ENCODE measurements at places on chromosomes 16 and 17. TPM values are rescaled to one million over a fixed set of nuclear protein-coding genes. Genes with fewer than 3 reads are reported as not detected.

- no peaks in the 10 kb centered on the region for H3K4me1 ChIP-seq
- H3K27ac ChIP-seq, result no peak overlapping the region
- H3K36me3 ChIP-seq, result no peaks in the 10 kb centered on the region
- no peak for DNase-seq
- H3K27me3 ChIP-seq, result peaks cover 6% of the 10 kb centered on the region
Observed at GRCh38 chr16:73347500-73348375, 299.8 kb upstream of the ZFHX3 start.

DNA sequence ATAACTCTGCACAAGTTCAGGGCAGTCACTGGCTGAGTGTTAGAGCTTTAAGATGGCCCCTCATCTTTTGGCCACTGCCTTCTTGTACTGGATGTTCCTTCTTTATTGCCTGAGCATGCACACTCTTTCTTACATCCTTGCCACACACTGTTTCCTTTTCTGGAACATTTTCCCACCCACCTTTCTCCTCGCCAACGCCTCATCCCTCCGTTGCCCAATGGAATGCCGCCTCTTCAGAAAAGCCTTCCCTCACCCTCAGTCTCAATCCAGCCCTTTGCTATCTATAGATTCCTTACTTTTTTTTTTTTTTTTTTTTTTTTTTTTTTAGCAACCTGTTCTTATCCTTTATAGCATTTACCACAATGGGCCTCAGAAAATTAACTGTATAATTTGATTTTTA is 47.9 kb upstream of the RBFOX1 start:
- no peaks in the 10 kb centered on the region for H3K36me3 ChIP-seq
- H3K27ac ChIP-seq, result no peak overlapping the region
- no peaks in the 10 kb centered on the region for H3K4me1 ChIP-seq
- H3K4me3 ChIP-seq, result no peak overlapping the region
- H3K27me3 ChIP-seq, result no peaks in the 10 kb centered on the region

GRCh38 chr16:70534971-70535370 is 11.4 kb downstream of the SF3B3 start:
- H3K4me3 ChIP-seq, result no peak overlapping the region
- H3K27ac ChIP-seq, result no peak overlapping the region
- H3K27me3 ChIP-seq, result no peaks in the 10 kb centered on the region

- H3K4me1 ChIP-seq, result peaks cover 21% of the 10 kb centered on the region
- peak within 1 kb of the TSS; percentile 95 for H3K27ac ChIP-seq
- DNase-seq, result no peak
- peaks cover 48% of the 10 kb centered on the region for H3K36me3 ChIP-seq
- H3K4me3 ChIP-seq, result peak within 1 kb of the TSS; percentile 84
Observed at GRCh38 chr16:2531371-2531695, at the start of gene CEMP1. Gene CEMP1 (minus strand): TSS chr16:2531408. CDS start chr16:2531073, 335 bp downstream.

The TEKT5 gene
- total RNA-seq, result 0.69 TPM

DNA sequence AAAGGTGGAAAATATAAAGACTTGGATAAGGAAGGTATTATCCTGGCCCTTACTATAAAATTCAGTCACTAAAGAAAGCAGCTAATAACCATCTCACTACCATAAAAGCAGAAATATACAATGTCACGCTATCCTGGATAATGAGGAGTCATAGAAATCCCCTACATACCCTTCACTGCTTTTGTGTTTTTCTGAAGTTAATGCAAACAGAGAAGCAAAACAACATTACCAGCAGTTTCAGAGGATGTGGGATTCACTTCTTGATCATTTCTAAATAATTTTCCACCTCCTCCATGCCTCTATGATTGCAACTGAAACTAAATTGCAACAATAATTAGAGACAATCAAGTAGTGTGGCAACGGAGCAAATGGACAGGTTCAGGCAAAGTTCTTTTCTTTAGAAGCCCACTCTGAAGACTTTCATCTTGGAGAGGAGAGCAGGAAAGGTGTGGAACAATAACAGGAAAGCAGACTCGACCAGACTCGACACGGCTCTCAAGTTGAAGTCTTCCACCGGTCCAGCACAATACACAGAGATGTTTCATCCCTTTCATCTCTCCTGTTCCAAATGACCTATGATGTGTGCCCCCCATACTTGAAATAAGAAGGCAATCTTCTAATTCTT is 10.2 kb downstream of the CYTH1 start:
- no peak overlapping the region for H3K4me3 ChIP-seq
- no peaks in the 10 kb centered on the region for H3K27me3 ChIP-seq
- H3K4me1 ChIP-seq, result peaks cover 13% of the 10 kb centered on the region
- H3K36me3 ChIP-seq, result no peaks in the 10 kb centered on the region
- H3K27ac ChIP-seq, result no peak overlapping the region
- no peak for DNase-seq

The TNP2 gene
- total RNA-seq, result not detected

DNA sequence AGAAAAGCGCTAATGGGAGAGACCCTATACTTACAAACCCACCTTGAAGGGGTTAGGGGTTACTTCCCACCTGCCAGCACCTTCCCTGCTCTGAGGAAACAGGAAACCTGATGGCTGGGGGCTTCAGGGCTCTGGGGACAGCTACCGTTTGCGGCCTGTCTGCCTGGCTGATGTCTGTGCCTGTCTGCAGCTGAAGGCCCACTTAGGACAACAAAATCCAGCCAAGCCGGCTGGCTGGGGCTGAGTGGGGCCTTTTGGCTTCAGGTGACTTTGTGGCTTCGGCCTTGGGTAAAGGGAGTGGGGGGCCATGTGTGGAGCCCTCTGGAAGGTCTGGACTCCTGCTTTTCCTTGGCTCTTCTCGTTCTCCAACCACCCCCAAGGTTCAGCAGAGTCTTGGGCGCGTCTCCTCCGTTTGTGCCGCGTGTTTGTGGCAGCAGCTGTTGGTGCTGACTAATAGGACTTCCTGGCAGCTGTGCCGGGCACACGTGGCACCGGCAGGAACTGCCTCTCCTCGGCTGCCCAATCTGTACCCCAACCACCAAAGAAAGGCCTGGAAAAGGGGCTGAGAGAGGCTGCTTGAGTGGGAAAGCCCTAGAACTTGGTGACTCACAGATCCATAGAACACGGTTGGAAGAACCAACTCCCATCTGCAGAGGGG is 186.7 kb downstream of the MSI2 start:
- peak overlapping the region; percentile 92 for H3K27ac ChIP-seq
- no peaks in the 10 kb centered on the region for H3K27me3 ChIP-seq
- DNase-seq, result no peak
- H3K36me3 ChIP-seq, result peaks cover 3% of the 10 kb centered on the region
- H3K4me3 ChIP-seq, result no peak overlapping the region

The OSBPL7 gene
- 12.5 TPM for total RNA-seq

- peaks cover 1% of the 10 kb centered on the region for H3K27me3 ChIP-seq
- H3K4me3 ChIP-seq, result no peak overlapping the region
- no peak overlapping the region for H3K27ac ChIP-seq
Observed at GRCh38 chr17:48043176-48043575, 5.0 kb upstream of the NFE2L1 start.

- peak; percentile 67 for DNase-seq
- no peaks in the 10 kb centered on the region for H3K27me3 ChIP-seq
- no peak overlapping the region for H3K4me3 ChIP-seq
- no peaks in the 10 kb centered on the region for H3K36me3 ChIP-seq
- H3K4me1 ChIP-seq, result peaks cover 50% of the 10 kb centered on the region
Observed at GRCh38 chr16:11560701-11561453, 25.8 kb downstream of the LITAF start.

GRCh38 chr17:51761105-51761504 is 397.4 kb downstream of the CA10 start:
- H3K4me3 ChIP-seq, result no peak overlapping the region
- peaks cover 5% of the 10 kb centered on the region for H3K4me1 ChIP-seq
- no peaks in the 10 kb centered on the region for H3K27me3 ChIP-seq

GRCh38 chr16:87705771-87706277 is 60.0 kb downstream of the KLHDC4 start:
- peaks cover 88% of the 10 kb centered on the region for H3K36me3 ChIP-seq
- no peak overlapping the region for H3K4me3 ChIP-seq
- peak overlapping the region; percentile 54 for H3K27ac ChIP-seq
- DNase-seq, result peak; percentile 29
- peaks cover 41% of the 10 kb centered on the region for H3K4me1 ChIP-seq

The TRPV3 gene
- total RNA-seq, result 5.4 TPM

DNA sequence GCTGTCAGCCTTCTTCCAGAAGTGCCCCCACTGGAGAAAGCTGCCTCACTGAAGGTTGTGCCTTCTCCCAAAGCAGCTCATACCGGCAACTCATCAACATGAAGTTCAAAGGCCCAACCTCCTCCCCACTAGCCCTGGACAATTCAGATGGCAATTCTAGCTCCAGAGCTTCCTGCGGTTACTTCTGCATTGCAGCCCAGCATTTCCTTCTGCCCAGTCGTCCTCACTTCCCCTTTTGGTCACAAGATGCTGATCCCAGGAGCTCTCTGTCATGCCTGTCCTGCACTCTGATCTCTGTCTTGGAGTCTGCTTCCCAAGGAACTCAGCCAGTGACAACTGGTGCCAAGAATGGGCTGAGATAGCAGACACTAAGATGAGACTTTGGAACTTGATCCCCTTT is 178.2 kb upstream of the SOX9 start:
- no peaks in the 10 kb centered on the region for H3K27me3 ChIP-seq
- no peak overlapping the region for H3K4me3 ChIP-seq
- no peaks in the 10 kb centered on the region for H3K4me1 ChIP-seq
- no peaks in the 10 kb centered on the region for H3K36me3 ChIP-seq

- H3K27me3 ChIP-seq, result no peaks in the 10 kb centered on the region
- no peak for DNase-seq
- H3K4me3 ChIP-seq, result no peak overlapping the region
- peaks cover 9% of the 10 kb centered on the region for H3K4me1 ChIP-seq
Observed at GRCh38 chr16:12063004-12063395, 86.5 kb downstream of the SNX29 start.
